ENCODE measurements at places on chromosomes 11 and 22. TPM values are rescaled to one million over a fixed set of nuclear protein-coding genes. Genes with fewer than 3 reads are reported as not detected.
A peak's percentile ranks its signal among the peaks of the same experiment; 100 is the strongest.

Gene OR52I2
- not detected for polyA plus RNA-seq

Gene ARHGAP8
- polyA plus RNA-seq = 0.42 TPM

Gene TM7SF2
- polyA plus RNA-seq = 8.4 TPM

GRCh38 chr11:100830274-100830673 is 143.2 kb downstream of the ARHGAP42 start:
- no peak for DNase-seq

- no peak for DNase-seq
Measured at GRCh38 chr11:113528982-113529381, 53.8 kb upstream of the DRD2 start.

- DNase-seq = no peak
Measured at GRCh38 chr22:50102946-50103345, 13.1 kb downstream of the MOV10L1 start.

- DNase-seq = no peak
Measured at GRCh38 chr11:44205352-44205751, 104.6 kb downstream of the ALX4 start.

DNA sequence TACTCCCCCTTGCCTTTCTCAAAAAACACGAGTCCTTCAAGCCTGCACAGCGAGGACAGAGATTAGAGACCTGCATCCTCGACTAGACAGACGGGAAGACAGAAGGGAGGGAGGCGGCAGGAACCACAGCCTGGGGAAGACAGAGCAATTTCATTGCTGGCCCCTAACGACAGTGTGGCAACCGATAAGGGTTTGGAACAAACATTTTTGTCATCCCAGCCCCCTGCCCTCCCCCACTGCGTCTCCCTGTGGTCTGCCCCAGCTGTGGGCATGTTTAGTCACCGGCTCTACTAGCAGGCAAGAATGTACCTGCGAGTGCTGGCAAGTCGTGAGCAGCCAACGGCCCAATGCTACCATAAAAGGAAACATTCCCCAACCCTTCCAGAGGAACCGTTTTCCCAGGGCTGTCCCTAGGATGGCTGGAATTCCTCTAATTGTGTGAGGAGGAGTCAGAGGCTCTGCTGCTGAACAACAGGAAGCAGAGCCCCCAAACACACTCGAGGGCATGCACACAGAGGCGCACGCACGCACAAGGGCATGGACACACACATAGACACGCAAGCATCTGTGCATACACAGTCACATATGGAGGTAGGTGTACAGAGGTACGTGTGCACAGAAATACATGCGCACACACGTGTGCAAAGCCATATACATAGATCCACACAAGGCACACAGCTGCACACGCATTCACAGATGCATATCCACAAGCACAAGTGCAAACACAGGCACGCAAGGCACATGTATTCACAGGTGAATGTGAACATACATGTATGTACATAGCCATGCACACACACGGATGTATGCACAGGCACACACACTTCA is 58.3 kb downstream of the MYH9 start:
- DNase-seq = peak; percentile 71

DNA sequence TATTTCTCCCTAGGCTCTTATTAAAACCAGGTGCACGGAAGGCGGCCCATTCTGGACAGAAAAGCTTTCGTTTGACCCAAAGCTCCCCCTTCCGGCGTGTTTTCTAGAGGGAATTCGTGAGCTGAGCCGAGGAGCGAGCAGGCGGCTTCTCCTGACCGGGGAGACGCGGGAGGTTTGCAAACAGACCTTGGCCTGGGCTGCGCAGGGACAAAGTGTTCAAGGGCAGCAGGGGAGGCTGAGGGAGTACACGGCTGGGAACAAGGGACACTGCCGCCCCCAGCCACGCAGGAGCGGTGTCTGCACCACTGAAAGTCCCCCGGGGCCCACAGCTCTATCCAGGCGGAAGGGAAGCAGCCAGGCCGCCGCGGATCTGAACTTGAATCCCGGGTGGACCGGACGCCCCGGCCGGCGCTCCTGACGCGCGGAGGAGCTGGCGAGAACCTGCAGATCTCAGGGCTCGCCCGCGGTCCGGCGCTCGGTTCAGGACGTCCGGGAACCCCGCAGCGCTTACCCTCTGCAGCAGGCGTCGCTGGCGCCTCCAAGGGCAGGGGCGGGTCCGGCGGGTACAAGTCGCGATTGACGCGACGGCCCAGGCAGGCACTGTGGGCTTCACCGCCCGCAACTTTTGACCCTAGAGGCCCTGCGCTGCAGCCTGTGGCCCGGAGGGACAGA is 101.9 kb downstream of the WT1 start:
- DNase-seq = no peak

DNA sequence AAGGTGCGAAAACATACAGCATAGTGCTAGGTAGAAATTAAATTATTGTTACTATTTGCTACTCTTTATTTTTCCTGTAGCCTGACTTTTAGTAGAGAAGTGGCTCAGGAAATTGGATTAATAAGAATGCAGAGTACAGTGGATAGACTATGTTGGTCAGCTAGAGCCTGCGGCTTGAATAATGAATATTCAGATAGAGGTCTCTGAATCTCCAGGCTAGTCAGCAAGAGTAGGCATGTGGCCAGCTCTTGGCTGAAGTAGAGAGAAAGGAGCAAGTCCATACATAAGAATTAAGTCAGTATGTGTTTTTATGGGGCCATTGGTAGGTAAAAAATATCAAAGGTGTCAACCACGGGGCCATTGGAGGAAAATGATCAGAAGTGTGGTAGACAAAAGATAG is 413.5 kb downstream of the NELL1 start:
- DNase-seq = no peak

GRCh38 chr22:38719196-38719595 is 13.5 kb downstream of the GTPBP1 start:
- no peak for DNase-seq

- DNase-seq = no peak
Measured at GRCh38 chr22:29134448-29134847, 61.6 kb downstream of the KREMEN1 start.

DNA sequence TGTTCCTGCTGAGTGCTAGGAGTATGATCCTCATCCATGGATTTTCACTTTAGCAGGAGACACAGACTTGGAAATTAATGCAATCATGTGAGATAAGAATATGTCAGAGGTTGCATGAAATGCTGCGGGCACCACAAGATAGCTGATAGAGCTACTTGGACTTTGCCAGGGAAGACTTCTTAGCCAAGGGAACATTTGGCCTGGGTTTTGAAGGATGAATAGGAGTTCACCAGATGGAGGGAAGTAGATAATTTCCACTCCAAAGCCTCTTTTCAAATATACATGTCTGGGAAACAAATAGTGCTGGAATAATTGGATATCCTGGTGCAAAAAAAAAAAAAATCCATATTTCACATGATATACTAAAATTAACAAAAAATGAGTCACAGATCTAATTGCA is 44.2 kb downstream of the MYO18B start:
- no peak for DNase-seq
